ENCODE measurements at places on chromosomes 3 and 15.

DNA sequence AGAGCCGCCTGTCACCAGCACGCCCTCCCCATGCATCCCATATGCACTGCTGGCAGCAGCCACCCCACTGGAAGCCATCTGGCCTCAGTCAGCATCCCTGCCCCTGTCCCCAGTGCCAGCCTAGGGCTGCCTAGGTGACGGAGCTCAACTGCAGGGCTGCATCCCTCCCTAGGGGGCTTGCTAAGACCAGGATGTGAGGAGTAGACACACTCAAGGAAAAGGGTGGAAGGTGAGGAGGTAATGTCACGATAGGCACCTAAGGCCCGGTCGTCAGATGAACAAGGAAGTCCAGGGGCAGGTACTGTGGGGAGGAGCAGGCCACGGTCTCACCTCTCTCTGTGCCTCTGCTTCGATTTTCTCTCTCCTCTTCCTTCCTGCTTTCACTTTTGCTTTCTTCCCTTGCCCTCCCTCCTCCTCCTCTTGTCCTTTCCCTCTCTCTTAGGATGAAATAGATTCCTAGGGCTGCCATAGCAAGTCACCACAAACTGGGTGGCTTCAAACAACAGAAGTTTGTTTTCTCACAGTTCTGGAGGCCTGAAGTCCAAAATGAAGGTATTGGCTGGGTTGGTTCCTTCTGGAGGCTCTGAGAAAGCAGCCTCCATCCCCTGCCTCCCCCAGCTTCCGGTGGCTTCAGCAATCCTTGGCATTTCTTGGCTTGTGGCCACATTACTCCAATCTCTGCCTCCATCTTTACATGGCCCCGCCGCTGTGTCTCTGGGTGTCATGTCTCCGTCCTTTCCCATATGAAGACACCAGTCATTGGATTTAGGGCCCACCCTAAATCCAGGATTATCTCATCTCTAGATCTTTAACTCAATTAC lies 298.3 kb downstream of the SHQ1 start:
- DNase-seq: no peak

GRCh38 chr15:41794081-41794480 lies 19.8 kb downstream of the MAPKBP1 start:
- DNase-seq: no peak

DNA sequence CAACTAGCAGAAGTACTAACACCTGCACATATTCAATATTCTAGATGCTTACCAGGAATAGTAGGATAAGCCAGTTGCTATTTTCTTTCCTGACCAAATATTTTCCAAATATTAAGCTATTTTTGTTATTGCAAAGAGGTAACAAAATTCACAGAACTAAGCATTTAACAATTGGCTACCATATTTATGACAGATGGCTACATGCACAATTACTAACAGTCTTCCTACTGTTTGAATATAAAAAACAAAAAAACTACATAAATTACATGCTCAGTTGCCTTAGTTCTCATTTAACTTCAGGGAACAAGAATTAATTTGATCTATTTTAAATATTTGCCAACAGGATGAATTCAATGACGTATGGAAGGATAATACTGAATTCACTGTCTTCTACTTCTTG lies 36.2 kb downstream of the CFAP20DC start:
- no peak for DNase-seq

GRCh38 chr3:171832989-171833388 lies 10.2 kb upstream of the TMEM212 start:
- DNase-seq: no peak

DNA sequence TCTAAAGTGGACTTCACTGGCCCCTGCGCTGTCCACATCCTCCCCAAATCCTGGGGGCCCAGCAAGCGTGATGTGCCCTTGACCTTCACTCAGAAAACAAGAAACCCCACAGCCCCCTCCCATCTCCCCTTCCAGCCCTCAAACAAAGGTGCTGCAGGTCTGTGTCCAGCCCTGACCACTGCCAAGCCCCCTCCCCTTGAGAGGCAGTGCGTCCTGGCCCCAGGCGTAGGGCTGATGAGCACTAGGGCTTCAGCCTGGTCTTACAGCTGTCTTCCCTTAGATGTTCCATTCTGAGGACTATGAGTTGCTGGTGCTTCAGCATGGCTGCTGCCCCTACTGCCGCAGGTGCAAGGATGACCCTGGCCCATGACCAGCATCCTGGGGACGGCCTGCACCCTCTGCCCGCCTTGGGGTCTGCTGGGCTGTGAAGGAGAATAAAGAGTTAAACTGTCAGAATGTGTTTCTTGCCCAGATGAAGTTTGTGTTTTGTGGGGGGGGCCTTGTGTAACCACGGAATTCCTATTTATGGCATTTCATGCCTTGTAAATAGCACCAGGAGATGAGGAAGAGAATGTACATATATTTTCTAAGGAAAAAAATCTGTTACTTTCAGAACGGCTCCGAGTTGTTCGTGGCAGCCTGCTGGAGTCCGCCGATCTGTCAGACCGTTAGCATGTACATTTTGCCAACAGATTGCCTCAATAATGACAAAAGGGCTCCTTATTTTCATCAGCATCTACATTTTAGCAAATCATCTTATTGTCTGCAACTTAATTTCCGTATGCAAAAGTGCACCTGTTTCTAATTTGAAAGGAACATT lies 8.3 kb upstream of the RHO start:
- no peak for DNase-seq

GRCh38 chr15:87858651-87859050 lies 397.9 kb downstream of the NTRK3 start:
- no peak for DNase-seq

GRCh38 chr15:71411538-71412482 lies 296.5 kb downstream of the THSD4 start:
- peak; percentile 47 for DNase-seq

DNA sequence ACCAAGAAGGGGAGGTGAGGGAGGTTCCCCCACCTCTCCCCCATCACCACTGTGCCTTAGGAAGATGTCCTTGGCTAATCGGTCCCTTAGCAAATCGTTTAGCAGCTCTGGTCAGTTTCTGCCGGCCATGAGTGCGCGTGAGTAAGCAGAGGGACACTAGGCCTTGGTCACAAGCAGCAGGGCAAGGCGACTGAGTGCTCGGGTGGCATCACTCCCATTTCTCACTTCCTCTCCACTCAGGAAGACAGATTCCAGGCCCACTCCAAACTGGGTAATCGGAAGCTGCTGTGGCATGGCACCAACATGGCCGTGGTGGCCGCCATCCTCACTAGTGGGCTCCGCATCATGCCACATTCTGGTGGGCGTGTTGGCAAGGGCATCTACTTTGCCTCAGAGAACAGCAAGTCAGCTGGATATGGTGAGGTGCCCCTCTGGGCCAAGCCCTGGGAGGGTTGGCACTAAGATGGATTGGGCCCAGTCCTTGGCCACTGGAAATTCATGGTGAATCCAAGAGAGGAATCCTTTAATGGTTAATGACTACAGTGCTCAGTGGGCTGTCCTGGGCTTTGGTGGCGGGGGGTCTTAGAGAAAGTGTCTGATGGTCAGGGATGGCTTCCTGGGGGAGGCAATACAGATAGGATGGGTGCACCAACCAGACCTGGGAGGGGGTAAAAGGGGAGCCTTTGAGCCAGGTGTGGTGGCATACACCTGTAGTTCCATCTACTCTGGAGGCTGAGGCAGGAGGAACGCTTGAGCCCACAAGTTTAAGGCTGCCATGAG lies 4.0 kb downstream of the PARP3 start:
- no peak for DNase-seq

GRCh38 chr3:65659396-65659795 lies 379.3 kb downstream of the MAGI1 start:
- no peak for DNase-seq

DNA sequence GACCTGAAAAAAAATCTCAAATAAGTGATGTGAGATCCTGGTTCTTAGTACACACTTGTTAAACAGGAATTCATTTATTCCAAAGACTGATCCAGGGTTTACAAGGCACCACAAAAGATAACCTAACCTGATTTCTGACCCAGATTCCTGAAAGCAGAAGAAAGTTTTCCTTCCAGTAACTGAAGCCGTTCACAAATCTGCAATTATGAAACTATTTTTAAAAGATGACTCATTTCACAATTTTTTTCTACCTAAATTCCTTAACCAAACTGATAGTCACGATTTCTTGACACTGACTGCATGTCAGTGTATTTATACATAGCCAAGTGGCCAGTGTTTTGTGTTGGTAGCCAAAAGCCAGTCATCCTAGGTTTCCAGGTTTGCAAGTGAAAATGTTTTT lies 17.1 kb downstream of the SLC9A9 start:
- DNase-seq: peak; percentile 65

GRCh38 chr15:74443100-74443909 lies 9.5 kb upstream of the SEMA7A start:
- DNase-seq: peak; percentile 82

- DNase-seq: no peak
Observed at GRCh38 chr3:116230431-116231020, 214.8 kb downstream of the LSAMP start.

DNA sequence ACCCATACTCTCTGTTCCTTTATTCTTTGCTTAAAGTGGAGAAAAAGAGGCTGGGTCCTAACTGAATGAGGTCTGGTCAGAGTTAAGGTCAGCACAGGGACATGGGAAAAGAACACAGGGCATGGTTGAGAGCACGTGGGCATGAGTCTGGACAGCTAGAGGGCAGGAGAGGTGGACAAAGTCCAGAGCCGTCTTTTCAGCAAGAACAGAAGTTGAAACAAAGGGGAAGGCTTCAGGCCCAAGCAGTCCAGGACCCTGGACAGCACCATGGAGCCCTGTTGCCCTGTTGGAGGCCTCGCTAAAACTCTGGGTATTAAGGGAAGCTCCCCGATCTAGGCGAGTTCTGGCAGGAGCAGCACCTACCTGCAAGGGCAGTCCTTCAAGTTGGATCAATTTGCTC lies 50.7 kb downstream of the XYLB start:
- DNase-seq: peak; percentile 13

- no peak for DNase-seq
Observed at GRCh38 chr3:171760477-171760876, 49.8 kb downstream of the PLD1 start.

- DNase-seq: no peak
Observed at GRCh38 chr15:66876731-66877476, 174.9 kb downstream of the SMAD6 start.

GRCh38 chr3:25430287-25430934 lies 2.3 kb downstream of the RARB start:
- peak; percentile 64 for DNase-seq

DNA sequence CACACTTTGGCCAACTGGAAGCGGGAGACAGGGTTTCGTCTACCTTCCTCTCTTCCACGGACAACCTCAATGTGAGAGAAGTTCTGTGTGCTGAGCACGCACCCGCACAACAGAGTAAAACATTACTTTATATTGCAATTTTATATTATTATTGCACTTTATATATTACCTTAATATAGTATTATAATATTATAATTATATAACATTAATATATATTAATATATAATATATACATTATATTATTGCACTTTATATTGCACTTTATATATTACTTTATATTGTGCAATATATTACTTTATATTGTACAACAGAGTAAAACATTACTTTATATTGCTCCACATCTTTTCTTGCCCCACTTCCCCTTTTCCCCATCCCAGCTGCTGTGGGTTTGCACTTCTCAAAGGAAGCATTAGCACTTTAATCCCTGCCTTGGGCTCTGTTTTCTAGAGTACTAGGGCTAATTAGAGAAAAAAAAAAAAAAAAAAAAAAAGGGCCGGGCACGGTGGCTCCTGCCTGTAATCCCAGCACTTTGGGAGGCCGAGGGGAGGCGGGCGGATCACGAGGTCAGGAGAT lies 76.4 kb upstream of the SLC4A7 start:
- DNase-seq: no peak

DNA sequence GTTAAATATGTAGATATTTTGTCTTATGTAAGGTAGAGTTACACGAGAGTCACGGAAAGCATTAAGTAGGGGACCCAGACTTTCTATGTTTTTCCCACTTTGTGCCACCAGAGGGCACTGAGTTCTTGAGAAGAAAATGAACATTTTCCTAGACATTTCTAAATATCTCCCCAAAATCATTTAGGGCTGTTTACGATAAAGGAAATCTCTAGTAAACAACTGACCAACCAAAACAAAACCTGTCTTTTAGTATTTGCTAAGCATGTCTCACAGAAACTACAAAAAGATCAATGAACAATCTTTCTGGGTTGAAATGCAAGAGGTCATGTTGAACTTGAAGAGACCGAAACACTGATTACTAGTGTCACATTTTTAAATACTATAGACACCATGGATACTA lies 16.1 kb downstream of the POU1F1 start:
- peak; percentile 22 for DNase-seq

DNA sequence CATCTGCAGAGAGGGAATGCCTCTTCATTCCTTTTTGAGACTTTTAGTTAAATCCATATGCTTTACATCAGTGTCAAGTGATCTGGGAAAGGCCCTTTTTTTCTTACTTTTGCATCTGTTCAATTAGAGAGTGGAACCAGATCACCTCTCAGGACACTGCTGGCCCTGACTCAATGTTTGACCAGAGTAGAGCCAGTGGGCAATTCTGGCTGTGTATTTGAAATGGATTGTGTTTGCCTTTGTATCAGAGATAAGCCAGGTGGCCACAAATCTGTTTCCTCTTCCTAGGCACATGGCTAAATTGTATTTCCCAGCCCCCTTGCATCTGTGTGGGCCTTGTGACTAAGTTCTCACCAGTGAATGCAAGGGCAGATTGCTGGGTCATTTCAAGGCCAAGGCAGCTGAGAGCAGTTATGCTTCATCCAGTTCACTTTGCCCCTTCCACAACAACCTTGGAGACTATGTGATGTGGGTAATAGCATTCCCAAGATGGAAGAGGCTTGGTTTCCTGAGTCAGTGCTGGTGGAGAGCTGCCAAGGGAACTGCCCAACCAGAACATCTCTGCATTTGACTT lies 75.6 kb upstream of the CACNA2D3 start:
- peak; percentile 92 for DNase-seq

Data from astrocyte (in vitro differentiated cells and primary cell).